Daoy (cell line): ENCODE measurements at places on chromosomes 5 and 9. TPM values are rescaled to one million over a fixed set of nuclear protein-coding genes. Genes with fewer than 3 reads are reported as not detected.

PTGES gene
- 3.9 and 4.5 TPM in 2 replicates for total RNA-seq

CBY3 gene
- total RNA-seq: not detected in 2 replicates

KCNIP1 gene
- 1.9 and 3.9 TPM in 2 replicates for total RNA-seq

ACER2 gene
- total RNA-seq: 0.06 and 0.46 TPM in 2 replicates

TSC1 gene
- 27.7 and 28.9 TPM in 2 replicates for total RNA-seq
